ENCODE measurements at places on chromosomes 2 and 18.
A peak's percentile ranks its signal among the peaks of the same experiment; 100 is the strongest.

GRCh38 chr18:75209951-75210258, 692 bp upstream of the TSHZ1 start:
- no peak for DNase-seq

- peak; percentile 74 for DNase-seq
Measured at GRCh38 chr2:219175928-219176817, 552 bp downstream of the CNPPD1 start.

GRCh38 chr2:85787981-85788340, 34.2 kb downstream of the ATOH8 start:
- no peak for DNase-seq

GRCh38 chr2:30089171-30089570, 57.6 kb upstream of the YPEL5 start:
- DNase-seq = no peak

DNA sequence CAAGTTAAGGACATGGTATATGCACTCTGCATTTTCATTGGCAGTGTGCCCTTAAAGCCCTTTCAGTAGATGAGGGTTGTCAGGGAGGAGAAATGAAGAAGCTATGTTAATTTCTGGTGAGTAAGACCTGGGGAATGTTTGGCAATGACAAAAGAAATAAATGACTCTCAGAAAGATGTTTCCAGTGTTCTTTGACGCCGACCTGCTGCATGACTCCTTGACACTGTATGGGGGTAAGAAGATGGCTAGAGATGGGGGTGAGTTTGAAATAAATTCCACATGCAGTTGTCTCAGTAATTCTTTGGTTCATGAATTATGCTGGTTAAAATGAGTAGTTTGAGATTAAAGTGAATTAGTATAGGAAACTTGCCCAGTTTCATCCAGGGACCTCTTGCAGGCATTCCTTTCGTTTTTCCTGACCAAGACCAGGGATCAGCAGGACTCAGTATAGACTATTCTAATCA, 5.9 kb downstream of the CCDC121 start:
- DNase-seq = no peak

DNA sequence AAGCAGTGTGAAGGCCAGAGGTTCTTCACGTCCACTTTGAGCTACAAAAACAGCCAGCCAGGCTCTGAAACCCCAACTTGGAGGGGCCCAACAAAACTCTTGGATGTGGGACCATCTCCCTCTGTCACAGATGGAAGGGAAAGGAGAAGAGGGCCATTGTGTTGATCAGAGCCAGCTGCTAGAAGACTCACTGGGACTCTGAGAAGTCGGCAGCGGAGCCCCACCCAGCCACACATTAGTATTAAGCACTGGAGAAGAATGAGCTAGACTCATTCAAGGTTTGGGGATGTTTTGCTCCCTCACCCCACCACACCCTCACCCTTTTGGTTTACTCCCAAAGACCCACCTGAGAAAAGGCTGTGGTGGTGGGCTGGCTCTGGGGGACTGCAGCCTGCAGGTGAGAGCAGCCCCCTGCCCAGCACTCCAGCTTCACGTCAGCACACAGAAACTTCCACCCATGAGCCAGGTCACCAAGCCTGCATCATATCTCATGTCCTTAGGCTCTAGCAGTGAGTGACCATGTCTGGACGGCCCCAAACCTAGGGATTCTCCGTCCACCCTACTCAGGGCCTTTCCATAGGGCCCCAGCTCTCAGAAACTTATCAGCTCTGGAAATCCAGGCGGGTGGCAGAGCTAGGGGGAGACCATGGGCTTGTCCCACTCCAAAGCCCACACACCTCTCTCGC, 12.6 kb downstream of the TEX51 start:
- DNase-seq = no peak

DNA sequence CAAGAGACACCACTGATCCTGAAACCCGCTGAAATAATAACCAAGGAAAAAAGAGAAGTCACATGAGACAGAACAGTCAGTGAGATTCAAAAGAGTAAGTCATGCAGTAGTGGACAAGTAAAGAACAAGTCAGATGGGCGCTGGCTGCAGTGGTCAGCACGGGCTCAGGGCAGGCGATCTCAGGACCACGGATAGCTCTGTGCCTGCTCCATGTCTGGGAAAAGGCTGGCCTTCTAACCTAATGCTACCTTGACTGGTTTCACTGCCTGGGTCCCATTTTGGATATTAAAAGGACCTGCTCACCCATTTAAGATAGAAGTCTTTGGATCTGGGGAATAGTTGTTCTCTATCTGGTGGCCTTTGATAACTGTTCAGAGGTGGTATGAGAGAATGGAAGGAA, 61.7 kb upstream of the LCLAT1 start:
- DNase-seq = no peak

- DNase-seq = no peak
Measured at GRCh38 chr2:101714118-101714517, 16.6 kb downstream of the MAP4K4 start.

GRCh38 chr2:163887182-163887581, 151.4 kb upstream of the FIGN start:
- no peak for DNase-seq

- no peak for DNase-seq
Measured at GRCh38 chr2:134282629-134283400, 28.9 kb downstream of the MGAT5 start.

DNA sequence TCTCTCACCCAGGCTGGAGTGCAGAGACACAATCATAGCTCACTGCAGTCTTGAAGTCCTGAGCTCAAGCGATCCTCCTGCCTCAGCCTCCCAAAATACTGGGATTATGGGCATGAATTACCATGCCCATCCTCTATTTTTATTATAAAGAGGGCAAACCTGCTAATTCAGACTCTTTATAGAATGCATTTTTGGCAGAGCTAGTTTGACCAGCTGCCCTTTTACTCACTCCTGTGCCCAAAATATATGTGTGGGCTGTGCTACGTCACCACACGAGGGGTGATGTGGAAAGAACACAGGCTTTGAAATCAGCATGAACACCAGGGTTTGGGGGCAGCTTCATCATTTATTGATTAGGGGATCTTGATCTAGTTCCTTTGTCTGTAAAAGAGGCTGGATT, 137.8 kb downstream of the CLIP4 start:
- DNase-seq = no peak

GRCh38 chr2:70939839-70940580, 4.3 kb downstream of the ATP6V1B1 start:
- no peak for DNase-seq

DNA sequence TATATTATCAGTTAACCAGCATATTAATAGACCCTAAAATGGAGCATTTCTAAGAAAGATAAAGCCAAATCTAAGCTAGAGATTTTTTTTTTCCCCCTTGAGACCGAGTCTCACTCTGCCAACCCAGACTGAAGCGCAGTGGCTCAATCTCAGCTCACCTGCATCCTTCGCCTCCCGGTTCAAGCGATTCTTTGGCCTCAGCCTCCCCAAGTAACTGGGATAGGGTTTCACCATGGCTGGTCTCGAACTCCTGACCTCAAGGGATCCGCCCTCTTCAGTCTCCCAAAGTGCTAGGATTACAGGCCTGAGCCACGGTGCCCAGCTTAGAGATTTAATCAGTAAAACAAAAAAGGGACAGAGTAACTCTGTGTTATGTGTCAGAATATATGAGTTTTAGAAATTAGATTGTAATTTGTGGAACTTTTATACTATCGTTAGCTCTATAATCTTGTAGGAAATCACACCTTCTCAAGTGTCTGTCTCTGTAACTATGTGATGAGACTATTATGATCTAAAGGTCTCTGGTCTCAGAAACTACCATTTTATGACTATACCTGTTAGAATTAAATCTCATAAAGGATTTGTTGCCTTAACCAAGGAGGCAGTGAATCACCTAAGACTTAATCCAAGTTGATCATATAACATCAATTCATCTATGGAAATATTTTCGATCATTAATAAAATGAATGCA, 34.0 kb downstream of the YWHAQ start:
- no peak for DNase-seq

GRCh38 chr2:1147873-1148612, 197.4 kb downstream of the SNTG2 start:
- no peak for DNase-seq

DNA sequence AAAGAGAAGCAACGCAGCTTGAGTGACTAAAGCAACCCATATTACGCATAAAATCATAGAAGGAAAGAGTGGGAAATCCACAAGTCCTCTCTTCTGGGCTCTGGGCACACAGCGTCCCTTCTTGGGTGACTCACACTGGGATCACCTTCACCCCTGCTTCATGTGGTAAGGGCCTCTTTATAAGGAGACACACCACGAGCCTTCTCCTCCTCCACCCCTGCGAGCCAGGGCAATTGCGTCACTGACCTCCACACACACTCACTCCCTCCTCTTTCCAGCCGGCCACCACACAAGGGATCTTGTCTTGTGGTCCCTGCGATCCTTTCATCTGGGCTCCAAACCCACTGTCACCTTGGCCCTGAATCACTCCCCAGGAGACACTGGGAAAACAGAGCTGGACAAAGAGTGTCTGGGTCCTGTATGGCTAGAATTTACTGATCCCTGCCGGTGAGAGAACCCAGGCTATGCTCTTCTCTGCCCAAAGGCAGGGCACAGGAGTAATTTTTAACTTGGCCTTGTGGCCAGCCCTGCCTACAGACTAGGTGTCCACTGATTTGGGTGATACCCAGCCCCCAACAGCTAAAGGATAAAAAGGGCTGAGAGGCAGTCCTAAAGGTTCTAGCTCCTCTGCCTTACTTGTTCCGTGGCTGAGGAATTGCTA, 35.3 kb downstream of the NHEJ1 start:
- DNase-seq = no peak

GRCh38 chr2:204255526-204255925, 289.7 kb upstream of the PARD3B start:
- no peak for DNase-seq

Measured in ovary (tissue), 10 donors.